ENCODE measurements at places on chromosomes 2 and 18.

- no peak for DNase-seq
Observed at GRCh38 chr2:15601681-15602080, 10.0 kb downstream of the DDX1 start.

GRCh38 chr2:219728991-219729487 lies 101.6 kb downstream of the SLC4A3 start:
- DNase-seq: no peak

DNA sequence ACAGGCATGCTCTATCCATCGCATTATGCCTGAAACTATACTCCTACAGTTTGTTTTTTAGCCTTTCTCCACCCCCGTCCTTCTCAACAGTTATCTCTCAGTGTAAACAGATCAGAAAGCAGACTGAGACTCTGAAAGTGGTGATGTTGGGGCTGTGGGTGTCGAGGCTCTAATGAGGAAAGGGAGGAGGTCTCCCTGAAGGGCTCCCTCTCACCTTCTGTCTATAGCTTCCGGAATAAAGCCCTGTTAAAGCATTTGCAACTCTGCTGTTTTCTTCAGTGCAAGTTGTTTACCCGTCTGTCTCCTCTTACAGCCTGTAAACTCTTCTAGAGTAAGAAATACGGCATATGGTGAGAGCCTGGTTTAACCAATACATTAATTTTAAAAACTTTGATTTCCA lies 136.7 kb upstream of the SYT4 start:
- DNase-seq: no peak

- no peak for DNase-seq
Observed at GRCh38 chr2:230174466-230174865, 45.3 kb downstream of the SP110 start.

GRCh38 chr18:51169731-51170130 lies 27.8 kb downstream of the MEX3C start:
- DNase-seq: no peak

DNA sequence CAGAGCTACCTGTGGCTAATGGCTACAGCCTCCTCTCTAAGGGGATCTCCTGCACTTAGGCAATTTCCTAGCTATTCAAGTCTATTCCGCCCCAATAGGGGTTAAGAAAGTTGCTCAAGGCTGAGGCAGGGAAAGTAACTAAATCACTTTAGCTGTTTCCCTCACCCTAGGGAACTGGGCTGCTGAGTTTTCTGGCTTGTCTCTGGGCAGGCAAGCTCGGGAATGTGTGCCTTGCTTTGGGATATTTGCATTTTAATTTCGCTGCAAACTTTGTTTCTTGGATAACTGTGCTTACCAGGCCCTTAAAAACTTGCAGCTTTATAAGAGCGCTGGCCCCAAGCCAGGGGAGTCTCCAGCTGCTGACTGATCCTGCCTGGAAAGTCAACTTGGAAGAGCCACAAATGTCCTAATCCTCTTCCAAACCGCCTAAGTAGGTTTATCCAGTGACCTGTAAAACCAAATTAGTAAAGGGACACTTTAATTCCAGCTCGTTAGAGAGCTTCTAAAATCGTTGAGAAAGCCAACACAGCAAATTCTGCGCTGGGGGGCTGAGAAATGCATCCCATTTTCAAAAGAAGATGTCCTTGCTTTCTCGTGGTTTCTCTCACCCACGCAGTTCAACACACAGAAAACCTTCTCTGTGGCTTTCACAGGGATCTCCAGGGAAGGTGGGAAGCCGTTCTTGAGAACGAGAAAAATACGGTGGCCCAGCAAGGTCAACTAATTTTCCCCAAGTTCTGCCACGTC lies 59.5 kb upstream of the SP3 start:
- DNase-seq: no peak

Data from iPS-NIHi11 (cell line).